ENCODE measurements at places on chromosomes 5 and 9. TPM values are rescaled to one million over a fixed set of nuclear protein-coding genes. Genes with fewer than 3 reads are reported as not detected.

The OR1J2 gene
- total RNA-seq: not detected

The FRMD3 gene
- total RNA-seq: 7.3 TPM

The PCSK1 gene
- total RNA-seq: 1.7 TPM

The FGF18 gene
- 0.79 TPM for total RNA-seq

The CDH18 gene
- total RNA-seq: not detected

The GALNT12 gene
- 1.6 TPM for total RNA-seq

All from omental fat pad (tissue), 4 donors.